GM23338 (cell line): ENCODE measurements at places on chromosomes 4 and X.

- no peak for DNase-seq
These were observed 48.4 kb upstream of the SEC24B start for GRCh38 chr4:109385260-109385659.

DNA sequence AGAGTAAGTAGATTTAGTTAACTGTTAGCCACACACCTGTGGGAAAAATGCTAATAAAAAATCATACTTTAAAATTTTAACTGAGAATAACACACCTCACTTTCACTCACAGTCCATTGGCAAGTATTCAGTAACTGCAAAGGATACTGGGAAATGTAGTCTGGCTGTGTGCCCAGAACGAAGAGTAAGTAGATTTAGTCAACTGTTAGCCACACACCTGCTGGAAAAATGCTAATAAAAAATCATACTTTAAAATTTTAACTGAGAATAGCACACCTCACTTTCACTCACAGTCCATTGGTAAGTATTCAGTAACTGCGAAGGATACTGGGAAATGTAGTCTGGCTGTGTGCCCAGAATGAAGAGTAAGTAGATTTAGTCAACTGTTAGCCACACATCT, 178.4 kb upstream of the NWD2 start:
- DNase-seq, result no peak

DNA sequence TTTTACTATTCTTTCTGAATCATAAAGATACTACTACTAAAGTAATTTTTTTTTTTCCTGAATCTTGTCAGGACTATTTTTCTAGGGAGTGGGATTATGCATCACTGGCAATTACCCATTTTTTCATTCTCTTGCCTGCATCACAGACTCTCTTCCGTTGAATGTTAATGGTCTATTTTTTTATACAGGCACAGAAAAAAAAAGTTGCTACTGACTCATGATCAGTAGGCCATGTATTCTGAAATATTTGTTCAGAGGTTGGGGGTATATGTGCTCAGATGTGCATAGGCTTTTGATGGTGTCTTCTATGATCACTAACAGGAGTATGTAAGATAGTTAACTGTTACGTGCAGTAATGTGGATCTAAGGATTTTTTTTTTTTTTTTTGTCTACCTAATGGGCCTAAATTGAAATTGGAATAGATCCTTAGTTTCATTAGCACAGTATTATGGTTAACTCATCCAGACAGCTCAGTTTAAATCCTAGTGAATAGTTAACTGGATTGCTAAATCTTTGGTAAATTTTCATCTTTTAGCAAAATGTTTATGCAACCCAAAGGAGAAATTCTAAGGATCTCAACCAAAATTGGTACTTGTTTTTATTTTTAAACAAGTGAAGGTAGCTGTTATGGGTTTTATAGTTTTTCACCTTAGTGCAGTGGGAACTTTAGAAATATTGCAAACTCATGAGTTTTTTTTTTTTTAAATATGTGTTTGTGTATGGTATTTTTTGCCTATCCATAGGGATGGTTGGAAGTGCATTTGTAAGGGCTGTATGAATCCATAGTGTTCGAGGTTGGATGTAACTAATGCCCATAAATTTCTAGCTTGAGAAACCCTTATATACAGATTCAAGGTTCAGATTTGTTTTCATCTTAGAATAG, 12.1 kb downstream of the BMP2K start:
- DNase-seq, result no peak

- DNase-seq, result no peak
These were observed 74.3 kb upstream of the GUCY1A1 start for GRCh38 chr4:155592179-155592937.

DNA sequence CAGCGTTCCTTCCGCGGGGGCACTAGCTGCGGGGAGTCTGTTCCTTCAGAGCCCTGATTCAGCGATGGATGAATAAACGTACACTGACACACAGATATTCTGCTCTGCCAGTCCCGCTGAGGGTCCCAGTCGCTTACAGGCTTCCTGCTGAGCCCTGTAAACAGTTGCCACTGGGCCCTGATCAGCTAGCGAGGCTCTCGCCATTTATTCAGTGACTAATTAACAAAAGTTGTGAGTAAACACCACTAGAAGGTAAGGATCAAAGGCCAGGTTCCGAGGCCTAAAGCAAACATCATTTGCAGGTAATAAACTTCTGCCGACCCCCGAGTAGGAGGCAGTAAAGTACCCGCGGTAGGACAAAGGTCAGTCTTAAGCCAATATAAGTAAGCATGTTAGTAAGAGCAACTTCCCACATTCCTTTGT, 442.6 kb upstream of the GALNT7 start:
- DNase-seq, result no peak

DNA sequence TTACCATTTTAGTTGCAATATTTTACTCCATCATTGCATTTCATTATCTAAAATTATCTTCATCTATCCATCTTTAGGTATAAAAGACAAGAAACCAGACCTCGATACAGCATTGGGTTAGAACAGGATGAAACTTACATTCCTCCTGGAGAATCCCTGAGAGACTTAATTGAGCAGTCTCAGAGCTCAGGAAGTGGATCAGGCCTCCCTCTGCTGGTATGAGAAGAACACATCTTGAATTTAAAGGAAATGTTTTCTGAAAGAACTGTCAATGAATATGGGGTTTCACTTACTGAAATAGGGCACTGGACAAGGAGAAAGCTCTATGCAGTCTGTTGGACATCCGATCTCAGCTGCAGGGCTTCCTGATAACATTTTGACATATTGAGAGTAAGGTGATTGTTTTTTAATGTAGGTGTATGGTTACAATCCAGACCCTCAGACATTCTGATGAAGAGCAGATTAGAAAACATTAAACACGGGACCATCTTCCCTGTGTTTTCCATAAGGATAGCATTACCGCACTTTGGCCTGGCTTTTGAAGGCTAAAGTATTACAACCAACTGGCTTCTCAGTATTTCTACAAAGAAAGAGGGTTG, 367.2 kb downstream of the BMPR1B start:
- DNase-seq, result peak; percentile 86

DNA sequence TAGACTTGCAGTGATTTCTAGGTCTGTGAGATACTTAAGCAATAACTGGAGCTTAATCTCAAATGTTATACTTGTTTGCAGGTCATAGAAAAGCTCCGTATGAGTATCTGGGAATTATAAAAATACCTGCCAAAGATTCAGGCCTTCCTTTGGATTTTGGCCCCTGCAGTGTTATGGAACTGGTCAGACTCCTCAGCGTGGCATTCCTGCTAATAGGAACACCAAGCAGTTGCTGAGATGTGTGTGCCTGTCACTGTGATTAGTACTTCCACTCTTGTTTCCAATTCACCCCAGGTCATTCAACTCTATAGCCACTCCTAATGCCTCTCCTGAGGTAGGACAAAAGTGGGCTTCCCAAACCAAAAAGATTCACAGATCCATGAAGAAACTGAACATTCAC, 7.8 kb upstream of the UGT2B7 start:
- no peak for DNase-seq

DNA sequence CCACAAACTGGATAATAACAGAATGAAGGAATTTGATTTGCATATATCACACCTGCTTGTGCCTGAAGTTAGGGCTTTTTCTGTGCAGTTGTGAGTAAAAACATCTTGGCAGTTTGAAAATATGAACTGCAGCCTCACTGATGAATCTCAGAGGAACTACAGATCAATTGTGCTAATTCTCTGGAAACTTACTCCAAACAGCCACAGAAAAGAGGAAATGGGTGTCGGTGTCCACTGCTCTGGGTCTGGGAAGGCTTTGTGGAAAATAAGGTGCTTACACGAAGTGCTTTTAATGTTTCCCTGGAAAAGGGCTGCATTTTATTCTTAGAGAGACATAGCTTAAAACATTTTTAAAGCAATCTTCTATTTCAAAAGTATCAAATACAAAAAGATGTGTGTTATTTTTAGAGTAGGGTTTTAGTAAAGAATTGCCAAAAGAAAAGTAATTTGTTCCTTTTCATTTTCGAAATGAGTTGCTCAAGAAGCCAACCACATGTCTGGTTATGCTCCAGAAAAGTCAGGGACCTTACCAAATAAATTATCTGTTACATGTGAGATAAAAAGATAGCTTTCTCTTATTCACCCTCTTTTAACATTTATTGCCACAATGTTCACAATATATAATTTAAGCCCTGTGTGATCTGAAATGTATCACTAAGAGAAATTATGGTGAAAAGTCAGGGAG, 240.1 kb downstream of the FRAS1 start:
- no peak for DNase-seq

- DNase-seq, result no peak
These were observed 130.9 kb upstream of the CASK start for GRCh38 chrX:42054256-42054655.

DNA sequence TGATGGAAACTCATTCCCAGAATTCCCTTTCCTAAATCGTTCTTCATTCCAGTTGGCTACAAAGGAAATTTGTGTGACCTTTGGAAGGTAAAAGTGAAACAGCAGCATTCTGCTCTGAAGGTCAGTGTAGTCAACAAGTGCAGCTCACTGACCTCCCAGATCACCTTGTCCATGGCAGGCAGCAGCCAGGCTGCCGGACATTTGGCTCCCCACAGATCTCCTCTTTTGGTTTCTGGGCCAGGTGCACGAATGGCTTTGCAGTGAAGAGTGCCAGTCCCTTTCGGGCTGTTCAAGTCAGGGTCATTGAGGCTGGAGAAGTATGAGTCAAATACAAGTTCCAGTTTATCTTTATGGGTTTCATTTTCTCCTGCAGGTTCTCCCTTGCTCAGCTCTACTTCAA, 14.3 kb downstream of the GPRIN3 start:
- no peak for DNase-seq

DNA sequence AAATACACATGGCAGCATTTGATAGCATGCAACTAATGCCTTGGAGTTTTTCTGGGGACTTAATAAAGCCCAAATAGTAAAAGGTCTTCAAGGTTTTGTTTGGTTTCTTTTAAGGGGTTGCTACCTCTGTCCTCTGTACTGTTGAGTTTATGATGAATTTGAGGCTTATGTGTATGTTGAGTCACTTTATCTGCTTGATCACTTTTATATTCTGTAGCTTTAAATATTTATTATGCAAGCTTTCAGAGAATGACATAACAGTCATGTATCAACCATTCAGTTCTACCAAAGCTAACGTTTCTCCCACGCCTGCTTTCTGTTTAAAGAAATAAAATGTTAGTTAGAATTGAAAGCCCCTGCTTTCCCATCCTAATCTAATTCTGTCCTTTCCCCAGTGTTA, 122.2 kb downstream of the NHS start:
- no peak for DNase-seq

DNA sequence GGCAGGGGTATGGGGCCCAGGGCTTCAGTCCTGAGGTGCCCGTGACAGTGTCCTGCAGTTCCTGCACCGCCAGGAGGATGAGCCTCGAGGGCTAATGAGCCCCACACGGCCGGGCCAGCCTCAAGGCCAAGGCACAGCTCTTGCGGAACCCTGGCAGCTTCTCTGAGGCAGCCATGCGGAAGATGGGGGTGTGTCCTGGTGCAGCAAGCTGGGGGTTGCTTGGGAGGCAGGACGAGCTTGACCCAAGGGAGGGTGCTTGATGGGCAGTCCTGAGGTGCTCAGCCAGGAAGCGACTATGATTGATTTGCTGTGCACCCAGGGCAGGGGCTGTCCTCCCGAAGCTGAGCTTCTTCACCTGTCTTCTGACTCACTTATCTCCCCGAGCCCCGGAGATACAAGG, 9.1 kb upstream of the FGFR3 start:
- DNase-seq, result no peak

DNA sequence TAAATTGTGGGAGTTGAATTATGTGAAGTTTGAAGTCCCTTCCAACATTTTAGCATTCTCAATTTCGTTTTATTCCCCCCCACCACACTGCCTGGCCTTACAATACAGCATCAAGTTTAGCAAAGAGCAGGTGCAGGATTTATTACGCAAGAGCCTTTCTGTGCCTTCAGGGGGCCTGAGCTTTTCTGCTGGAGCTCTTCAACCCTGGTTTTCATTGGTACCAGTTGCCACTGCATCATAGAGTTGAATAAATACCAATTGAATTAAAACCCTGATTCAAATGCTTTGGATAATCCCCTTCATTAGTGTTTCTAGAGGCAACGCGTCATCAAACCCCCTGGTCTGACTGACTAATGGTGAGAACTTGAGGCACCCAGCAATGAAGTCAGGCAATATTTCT, 43.6 kb upstream of the KIT start:
- DNase-seq, result no peak

DNA sequence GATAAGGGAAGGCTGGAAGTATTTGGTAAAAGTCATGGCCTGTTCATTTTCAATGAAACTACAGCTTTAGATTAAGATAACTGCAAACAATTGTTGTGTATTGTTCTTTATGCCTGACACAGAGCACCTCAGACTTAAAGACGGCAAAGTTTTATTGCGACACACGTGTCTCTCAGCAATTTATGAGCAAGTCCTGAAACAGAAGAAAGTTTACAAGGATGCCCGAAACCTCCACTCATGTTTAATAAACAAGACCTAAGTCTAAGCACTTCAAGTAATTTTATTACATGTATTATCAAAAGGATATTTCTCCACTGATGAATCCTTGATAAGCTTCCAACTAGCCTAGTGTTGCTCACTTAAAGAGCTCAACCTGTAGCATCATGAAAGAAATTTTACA, 51.0 kb downstream of the DHX15 start:
- DNase-seq, result no peak

DNA sequence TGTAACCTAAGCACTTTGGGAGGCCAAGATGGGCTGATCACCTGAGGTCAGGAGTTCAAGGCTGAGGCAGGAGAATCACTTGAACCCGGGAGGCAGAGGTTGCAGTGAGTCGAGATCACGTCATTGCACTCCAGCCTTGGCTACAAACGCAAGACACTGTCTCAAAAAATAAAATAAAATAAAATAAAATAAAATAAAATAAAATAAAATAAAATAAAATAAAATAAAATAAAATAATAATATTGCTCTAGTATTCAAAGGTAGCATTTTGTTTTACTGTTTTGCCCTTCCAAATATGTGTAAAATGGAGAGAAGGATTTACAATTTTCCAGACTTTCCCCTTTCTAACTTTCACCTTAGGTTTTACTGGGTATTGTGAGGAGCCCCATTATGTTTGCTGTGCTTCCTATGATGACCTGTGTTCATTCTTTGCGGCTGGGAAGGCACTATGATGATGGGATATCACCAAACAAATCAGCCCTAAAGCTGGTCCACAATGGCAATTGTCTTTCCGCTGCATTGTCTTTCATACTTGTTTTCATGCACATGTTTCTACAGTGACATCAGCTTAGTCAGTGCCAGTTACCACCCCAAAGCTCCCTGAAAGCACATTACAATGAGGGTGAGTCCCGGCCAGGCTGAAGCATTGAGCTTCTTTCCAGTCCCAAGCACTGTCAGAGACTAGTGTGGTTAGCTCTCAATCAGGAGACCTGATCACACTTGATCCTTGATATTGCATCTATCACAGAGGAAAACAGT, 50.8 kb downstream of the DTHD1 start:
- DNase-seq, result peak; percentile 15

GRCh38 chr4:88971536-88971935, 85.4 kb downstream of the FAM13A start:
- no peak for DNase-seq

DNA sequence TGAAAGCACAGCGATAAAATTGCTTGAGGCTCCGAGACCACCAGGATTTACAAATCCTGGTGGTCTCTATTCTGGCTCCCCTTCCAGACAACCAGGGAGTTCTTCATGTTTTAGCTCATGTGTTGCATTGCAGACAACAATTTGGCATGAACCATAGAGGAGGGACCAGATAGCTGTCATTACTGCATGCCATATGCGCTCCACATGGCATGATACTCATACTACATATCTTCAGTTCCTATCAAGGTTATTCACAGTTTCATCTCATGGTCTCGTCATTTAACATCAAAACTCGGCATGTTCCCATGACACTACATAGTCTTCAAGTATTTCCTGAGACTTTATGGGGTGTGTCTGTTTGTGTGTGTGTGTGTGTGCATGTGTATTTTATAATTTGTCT, 220.3 kb downstream of the OR13H1 start:
- DNase-seq, result no peak
